ENCODE measurements at places on chromosomes 5 and 9.

DNA sequence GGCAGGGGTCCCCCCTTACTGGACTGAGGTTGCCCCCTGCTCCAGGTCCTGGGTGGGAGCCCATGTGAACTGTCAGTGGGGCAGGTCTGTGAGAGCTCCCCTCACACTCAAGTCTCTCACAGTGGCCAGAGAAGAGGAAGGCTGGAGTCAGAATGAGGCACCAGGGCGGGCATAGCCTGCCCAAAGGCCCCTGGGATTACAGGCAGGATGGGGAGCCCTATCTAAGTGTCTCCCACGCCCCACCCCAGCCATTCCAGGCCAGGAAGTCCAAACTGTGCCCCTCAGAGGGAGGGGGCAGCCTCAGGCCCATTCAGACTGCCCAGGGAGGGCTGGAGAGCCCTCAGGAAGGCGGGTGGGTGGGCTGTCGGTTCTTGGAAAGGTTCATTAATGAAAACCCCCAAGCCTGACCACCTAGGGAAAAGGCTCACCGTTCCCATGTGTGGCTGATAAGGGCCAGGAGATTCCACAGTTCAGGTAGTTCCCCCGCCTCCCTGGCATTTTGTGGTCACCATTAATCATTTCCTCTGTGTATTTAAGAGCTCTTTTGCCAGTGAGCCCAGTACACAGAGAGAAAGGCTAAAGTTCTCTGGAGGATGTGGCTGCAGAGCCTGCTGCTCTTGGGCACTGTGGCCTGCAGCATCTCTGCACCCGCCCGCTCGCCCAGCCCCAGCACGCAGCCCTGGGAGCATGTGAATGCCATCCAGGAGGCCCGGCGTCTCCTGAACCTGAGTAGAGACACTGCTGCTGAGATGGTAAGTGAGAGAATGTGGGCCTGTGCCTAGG is at the start of gene CSF2:
Gene CSF2 (plus strand): TSS at position 559 of the 783 bp plus-strand sequence. CDS start 35 bp downstream, at position 594.
- peak within 1 kb of the TSS; percentile 69 for H3K27ac ChIP-seq
- H3K36me3 ChIP-seq = no peaks in the 10 kb centered on the region
- peaks cover 66% of the 10 kb centered on the region for H3K4me1 ChIP-seq
- DNase-seq = peak; percentile 23
- no peak within 1 kb of the TSS for H3K4me3 ChIP-seq
- H3K27me3 ChIP-seq = no peaks in the 10 kb centered on the region

- no peaks in the 10 kb centered on the region for H3K4me1 ChIP-seq
- DNase-seq = no peak
- no peak overlapping the region for H3K27ac ChIP-seq
- peaks cover 1% of the 10 kb centered on the region for H3K27me3 ChIP-seq
Measured at GRCh38 chr5:149827546-149827945, 97.4 kb downstream of the PPARGC1B start.

DNA sequence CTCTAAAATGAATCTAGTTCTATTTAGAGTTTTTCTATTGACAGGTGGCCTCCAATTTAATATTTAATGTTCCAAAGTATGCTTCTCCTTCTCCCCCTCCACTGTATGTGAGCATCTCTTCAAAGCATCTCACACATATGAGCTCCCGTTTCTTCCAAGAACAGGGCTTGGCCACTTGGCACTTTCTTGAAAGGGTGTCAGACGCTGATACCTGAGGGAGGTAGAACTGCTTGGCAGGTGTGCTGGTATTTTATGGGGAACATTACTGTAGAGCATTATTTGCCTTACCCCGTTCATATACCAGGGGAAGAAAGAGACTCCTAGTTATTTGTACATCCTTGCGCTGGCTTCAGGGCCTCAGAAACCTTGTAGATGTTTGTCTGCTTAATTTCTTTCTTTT is 1.9 kb downstream of the RCL1 start:
- peaks cover 4% of the 10 kb centered on the region for H3K27me3 ChIP-seq
- peaks cover 43% of the 10 kb centered on the region for H3K4me1 ChIP-seq
- H3K36me3 ChIP-seq = no peaks in the 10 kb centered on the region
- DNase-seq = no peak

DNA sequence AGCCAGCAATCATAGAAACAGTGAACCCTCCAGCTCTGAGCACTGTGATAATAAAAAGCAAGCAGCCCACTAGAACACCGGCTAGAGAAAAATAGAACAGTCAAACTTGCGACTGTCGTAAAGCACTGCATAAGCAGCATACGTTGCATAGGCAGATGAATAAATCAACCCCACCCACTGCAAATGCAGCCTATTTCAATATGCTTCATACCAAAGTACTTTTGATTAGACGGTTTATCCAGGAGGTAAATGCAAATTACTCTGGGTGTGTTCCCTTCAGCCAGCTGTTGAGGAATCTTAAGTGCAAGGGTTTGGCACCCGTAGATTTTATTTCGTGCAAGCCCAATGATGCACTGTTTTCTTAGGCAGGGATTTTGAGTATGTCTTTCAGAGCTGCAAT is 32.1 kb upstream of the ANKRD18A start:
- no peak overlapping the region for H3K27ac ChIP-seq
- no peaks in the 10 kb centered on the region for H3K36me3 ChIP-seq
- H3K27me3 ChIP-seq = peaks cover 1% of the 10 kb centered on the region

DNA sequence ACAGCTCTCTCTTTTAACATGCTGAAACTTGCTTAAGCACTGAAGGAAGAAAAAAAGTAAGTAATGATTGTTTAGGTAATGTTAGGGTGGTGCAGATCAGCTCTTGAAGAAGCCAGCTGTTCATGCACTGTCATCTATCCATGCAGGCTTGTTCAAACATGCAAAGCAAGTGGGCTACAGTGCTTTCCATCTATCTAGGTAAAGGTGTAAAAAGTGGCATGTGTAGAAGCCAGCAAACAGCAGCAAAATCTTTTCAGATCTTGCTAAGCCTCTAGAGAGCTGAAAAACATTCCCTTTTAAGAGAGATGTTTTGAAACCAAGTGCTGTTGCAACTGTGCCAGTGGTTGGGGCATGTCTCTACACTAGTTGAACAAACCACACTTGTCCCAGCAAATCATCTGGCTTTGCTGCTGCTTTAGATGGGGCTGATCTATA is 214.4 kb downstream of the EFNA5 start:
- no peaks in the 10 kb centered on the region for H3K36me3 ChIP-seq
- H3K4me3 ChIP-seq = no peak overlapping the region
- DNase-seq = no peak
- H3K27ac ChIP-seq = peak overlapping the region; percentile 67

DNA sequence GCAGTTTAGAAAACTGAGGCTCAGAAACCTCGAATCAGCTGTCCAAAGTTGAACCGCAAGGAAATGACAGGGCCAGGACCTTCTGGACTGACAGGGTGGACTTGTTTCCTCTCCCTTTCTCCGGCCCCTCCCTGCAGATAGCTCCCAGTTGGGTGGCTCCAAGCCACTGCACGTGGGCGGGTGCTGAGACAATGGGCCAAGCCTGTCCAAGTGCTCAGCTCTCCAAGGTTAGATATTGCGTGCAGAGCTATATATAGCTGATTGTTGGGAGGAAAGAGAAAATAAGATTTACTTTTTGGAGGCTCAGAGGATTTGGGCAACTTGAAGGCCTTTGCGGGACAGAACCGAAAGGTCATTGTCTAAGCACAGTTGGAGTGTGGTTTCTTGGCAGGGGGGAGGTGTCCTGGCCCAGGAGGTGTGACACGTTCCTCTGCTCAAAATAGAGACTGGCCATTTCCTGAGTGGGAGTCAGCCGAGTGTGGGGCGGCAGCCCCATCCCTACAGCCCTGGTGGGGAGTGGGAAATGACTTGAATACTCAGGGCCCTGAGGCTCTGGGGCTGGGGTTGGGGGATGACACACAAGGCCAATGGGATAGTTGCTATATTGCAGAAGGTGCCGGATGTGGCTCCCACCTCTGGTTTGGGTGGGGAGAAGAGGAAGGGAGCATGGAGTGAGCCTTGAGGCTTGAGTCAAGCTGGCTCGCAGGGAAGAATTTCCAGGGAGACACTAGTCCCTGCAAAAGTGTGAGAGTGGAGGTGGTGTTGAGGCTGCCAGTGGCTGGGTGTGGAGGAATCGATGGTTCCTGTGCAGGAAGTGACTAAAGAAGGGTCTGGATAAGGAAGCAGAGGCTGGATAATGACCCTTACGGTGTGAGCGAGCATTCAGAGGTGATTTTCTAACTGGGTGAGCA is 44.4 kb upstream of the SMAD5 start:
- H3K36me3 ChIP-seq = no peaks in the 10 kb centered on the region
- no peak overlapping the region for H3K27ac ChIP-seq
- no peak for DNase-seq
- H3K4me3 ChIP-seq = no peak overlapping the region
- H3K4me1 ChIP-seq = no peaks in the 10 kb centered on the region

DNA sequence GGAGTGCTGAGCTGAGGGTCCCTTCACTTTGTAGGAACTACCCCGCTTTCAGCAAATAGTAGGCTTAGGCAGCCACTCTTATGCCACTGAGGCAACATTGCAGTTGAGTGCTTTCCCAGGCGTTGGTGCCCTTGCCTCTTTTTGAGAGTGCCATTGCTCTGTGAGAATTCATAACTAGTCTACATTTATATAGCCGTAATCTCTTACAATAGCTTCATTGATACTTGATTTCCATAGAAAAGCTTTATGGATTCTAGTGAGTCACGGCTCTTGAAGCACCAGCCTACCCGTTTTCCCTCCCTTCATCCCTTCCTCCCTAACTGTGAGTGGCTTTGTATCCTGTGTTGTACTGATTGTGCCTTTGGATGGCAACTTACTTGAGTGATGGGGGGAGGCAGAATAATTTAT is 283.9 kb downstream of the AOPEP start:
- H3K27ac ChIP-seq = no peak overlapping the region
- DNase-seq = no peak
- H3K4me1 ChIP-seq = peaks cover 9% of the 10 kb centered on the region

- peaks cover 22% of the 10 kb centered on the region for H3K36me3 ChIP-seq
- peaks cover 2% of the 10 kb centered on the region for H3K27me3 ChIP-seq
- no peak overlapping the region for H3K27ac ChIP-seq
- H3K4me3 ChIP-seq = no peak overlapping the region
Measured at GRCh38 chr5:154373326-154373725, 72.5 kb upstream of the SAP30L start.

DNA sequence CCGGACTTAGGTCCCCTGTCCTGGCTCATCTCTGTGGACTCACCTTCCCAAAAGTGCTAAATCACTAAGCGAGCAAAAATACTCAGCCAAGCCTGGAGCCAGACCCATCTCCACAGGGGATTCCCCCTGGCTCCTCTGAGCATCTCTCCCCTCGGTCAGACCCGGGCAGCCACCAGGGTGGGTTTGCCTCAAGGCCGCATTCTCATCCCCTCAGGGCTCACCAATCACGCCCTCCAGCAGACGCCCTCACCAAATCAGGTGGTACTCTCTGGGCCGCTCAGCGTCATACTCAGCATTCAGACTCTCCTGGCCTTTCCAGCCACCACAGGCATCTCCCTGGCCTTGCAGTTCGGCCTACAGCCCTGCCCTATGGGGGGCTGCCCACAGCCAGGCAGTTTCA is 49.7 kb downstream of the C5orf15 start:
- no peaks in the 10 kb centered on the region for H3K4me1 ChIP-seq

GRCh38 chr5:134552301-134552700 is 26.8 kb downstream of the JADE2 start:
- H3K4me1 ChIP-seq = peaks cover 52% of the 10 kb centered on the region
- H3K27ac ChIP-seq = no peak overlapping the region
- peaks cover 4% of the 10 kb centered on the region for H3K36me3 ChIP-seq
- H3K4me3 ChIP-seq = no peak overlapping the region
- peaks cover 4% of the 10 kb centered on the region for H3K27me3 ChIP-seq
- DNase-seq = no peak

GRCh38 chr5:17277907-17278306 is 60.5 kb downstream of the BASP1 start:
- H3K4me1 ChIP-seq = no peaks in the 10 kb centered on the region
- H3K27me3 ChIP-seq = no peaks in the 10 kb centered on the region
- H3K4me3 ChIP-seq = no peak overlapping the region
- H3K27ac ChIP-seq = no peak overlapping the region

- DNase-seq = no peak
- peaks cover 23% of the 10 kb centered on the region for H3K36me3 ChIP-seq
- peaks cover 41% of the 10 kb centered on the region for H3K4me1 ChIP-seq
- peak overlapping the region; percentile 99 for H3K27ac ChIP-seq
Measured at GRCh38 chr5:179624841-179625271, 1.4 kb upstream of the HNRNPH1 start.

DNA sequence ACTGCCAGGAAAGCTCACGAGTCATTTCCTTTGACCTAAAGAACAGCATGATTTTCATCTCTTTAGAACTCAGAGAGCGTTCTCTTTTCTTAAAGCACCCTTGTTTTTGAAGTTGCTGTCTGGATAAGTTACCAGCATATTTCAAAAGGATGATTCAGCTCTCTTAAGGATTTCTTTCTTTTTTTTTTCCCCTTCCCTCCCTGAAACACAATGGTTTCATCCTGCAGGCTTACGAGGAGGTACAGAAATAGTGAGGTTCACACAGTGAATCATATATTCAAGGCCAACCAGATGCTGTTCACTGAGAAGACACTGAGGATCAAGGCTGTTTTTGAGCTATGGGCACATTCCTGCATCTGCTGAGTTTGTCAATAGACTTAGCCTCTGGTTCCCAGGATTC is 257.2 kb downstream of the KIF4B start:
- peaks cover 3% of the 10 kb centered on the region for H3K27me3 ChIP-seq
- no peak for DNase-seq
- H3K27ac ChIP-seq = no peak overlapping the region
- no peaks in the 10 kb centered on the region for H3K4me1 ChIP-seq
- no peaks in the 10 kb centered on the region for H3K36me3 ChIP-seq

- no peaks in the 10 kb centered on the region for H3K27me3 ChIP-seq
- H3K36me3 ChIP-seq = no peaks in the 10 kb centered on the region
- H3K4me3 ChIP-seq = no peak overlapping the region
- peak overlapping the region; percentile 7 for H3K27ac ChIP-seq
Measured at GRCh38 chr5:139178935-139179334, 19.2 kb downstream of the SIL1 start.

DNA sequence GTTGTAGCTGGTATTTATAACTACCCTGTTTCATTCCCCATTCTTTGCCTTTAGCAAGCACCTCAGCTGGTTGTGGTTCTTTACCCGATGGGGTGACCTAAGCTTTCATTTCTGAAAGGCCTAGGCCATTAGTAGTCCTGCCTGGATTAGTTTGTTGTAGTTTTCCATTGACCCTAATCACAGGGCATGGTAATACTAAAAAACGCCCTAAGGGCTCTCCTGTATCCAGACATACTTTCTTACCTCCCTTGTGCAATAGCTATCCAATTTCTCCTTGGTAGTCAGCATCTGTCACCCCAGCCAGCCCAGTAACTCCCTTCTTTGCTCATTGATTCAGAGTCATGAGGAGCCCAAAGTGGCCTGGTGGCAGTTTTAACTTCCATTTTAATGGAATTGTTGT is 24.0 kb downstream of the TMOD1 start:
- H3K27me3 ChIP-seq = peaks cover 1% of the 10 kb centered on the region
- no peak for DNase-seq
- no peak overlapping the region for H3K27ac ChIP-seq
- H3K4me1 ChIP-seq = no peaks in the 10 kb centered on the region

GRCh38 chr9:105503881-105504280 is 54.0 kb upstream of the FKTN start:
- H3K36me3 ChIP-seq = no peaks in the 10 kb centered on the region
- H3K4me3 ChIP-seq = no peak overlapping the region
- no peak for DNase-seq
- H3K4me1 ChIP-seq = no peaks in the 10 kb centered on the region
- no peaks in the 10 kb centered on the region for H3K27me3 ChIP-seq
- no peak overlapping the region for H3K27ac ChIP-seq

- no peak overlapping the region for H3K4me3 ChIP-seq
- H3K27ac ChIP-seq = no peak overlapping the region
- H3K27me3 ChIP-seq = peaks cover 3% of the 10 kb centered on the region
Measured at GRCh38 chr9:82466616-82467260, 478.2 kb downstream of the SPATA31D1 start.

- H3K27ac ChIP-seq = no peak overlapping the region
- peaks cover 8% of the 10 kb centered on the region for H3K36me3 ChIP-seq
- H3K4me1 ChIP-seq = peaks cover 6% of the 10 kb centered on the region
- no peak overlapping the region for H3K4me3 ChIP-seq
- H3K27me3 ChIP-seq = no peaks in the 10 kb centered on the region
- no peak for DNase-seq
Measured at GRCh38 chr9:35048511-35048910, 23.9 kb downstream of the VCP start.
